ENCODE measurements at places on chromosomes 5 and 9.
A peak's percentile ranks its signal among the peaks of the same experiment; 100 is the strongest.

DNA sequence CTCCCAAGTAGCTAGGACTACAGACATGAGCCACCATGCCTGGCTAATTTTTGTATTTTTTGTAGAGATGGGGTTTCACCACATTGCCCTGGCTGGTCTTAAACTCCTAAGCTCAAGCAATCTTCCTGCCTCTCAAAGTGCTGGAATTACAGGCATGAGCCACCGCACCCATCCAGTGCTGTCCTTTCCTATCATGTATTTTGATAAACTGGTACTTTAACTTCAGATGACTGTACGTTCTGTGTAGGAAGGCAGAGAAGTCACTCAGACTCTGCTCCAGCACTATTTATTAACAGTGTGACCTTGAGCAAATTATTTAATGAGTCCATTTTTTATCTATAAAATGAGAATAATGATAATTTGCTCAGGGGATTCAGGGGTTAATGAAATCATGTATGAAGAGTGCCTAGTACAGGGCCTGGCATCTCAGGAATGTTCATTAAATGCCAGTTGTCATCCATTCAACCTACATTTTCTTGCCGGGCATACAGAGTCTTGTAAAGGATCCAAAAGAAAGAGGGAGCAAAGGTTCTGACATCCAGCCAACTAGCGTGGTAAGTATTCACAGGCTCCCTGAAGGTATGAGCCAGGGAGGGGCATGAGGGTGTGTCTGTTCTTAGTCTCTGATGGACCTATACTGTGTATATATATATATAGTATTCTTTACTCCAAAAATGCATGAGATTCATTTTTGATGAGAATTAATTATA, 201.9 kb downstream of the PBX3 start:
- DNase-seq: no peak

DNA sequence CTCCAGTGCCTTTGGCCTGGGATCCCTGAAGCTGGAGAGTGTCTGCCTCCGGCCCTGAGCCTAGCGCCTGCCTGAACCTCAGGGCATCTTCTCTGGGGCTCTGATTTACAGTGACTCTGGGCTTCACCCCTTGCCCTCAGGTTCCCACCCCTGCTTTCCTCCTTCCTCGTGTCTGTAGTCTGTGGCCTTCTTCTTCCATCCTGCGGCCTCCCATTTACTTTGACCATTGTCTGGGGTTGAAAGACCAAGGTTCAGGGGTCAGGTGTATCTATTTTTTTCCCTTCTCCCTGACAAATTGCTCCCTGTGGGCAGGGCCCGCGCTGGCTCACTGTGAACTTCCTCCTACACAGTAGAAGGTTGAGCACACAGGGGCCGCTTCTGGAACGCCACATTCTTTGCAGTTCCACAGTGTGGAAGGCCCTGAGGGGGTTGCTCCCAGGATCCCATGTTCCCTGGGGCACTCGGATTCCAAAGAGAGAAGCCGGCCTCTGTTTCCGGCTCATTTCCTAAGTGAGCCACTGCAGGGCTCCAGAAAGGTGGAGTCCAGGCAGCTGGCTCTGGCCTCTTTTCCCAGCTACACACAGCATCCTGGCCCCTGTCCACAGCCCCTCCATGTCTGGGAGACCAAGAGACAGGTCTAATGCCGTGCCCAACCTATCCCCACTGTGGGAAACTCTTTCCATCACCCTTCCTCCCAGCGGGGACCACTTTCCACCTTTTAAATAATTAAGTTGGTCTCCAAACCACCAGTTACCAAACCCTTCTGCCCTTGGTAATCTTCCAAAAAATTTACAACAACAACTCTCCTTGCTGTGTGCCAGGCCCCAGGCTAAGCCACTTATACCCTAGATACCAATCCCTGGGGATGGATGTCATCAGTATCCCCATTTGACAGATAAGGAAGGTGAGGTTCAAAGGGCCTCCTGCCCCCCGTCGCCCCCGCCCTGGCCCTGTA, 140.3 kb upstream of the IER5L start:
- DNase-seq: no peak

- DNase-seq: no peak
Measured at GRCh38 chr5:142109331-142110045, 909 bp downstream of the NDFIP1 start.

- peak; percentile 65 for DNase-seq
Measured at GRCh38 chr9:133403766-133404453, 13.9 kb downstream of the REXO4 start.

GRCh38 chr5:72459089-72459661, 48.0 kb downstream of the ZNF366 start:
- DNase-seq: no peak
